ENCODE measurements at places on chromosomes 7 and 10. TPM values are rescaled to one million over a fixed set of nuclear protein-coding genes. Genes with fewer than 3 reads are reported as not detected.
A peak's percentile ranks its signal among the peaks of the same experiment; 100 is the strongest.

GRCh38 chr10:121927318-121927840 lies 452 bp downstream of the ATE1 start:
- H3K36me3 ChIP-seq, result peaks cover 2% of the 10 kb centered on the region
- H3K4me1 ChIP-seq, result no peaks in the 10 kb centered on the region
- peak overlapping the region; percentile 97 for H3K27ac ChIP-seq
- no peaks in the 10 kb centered on the region for H3K27me3 ChIP-seq

Gene SSC4D
- total RNA-seq, result not detected

Gene KAZALD1
- total RNA-seq, result 5.7 TPM

GRCh38 chr7:139159900-139160675 lies 50.6 kb upstream of the ZC3HAV1 start:
- H3K27me3 ChIP-seq, result no peaks in the 10 kb centered on the region
- peaks cover 6% of the 10 kb centered on the region for H3K36me3 ChIP-seq
- no peak for DNase-seq

Gene SYT15
- total RNA-seq, result 50.9 TPM

Gene COBL
- total RNA-seq, result 0.11 TPM

- no peak for DNase-seq
- H3K27ac ChIP-seq, result no peak overlapping the region
- no peaks in the 10 kb centered on the region for H3K4me1 ChIP-seq
- H3K36me3 ChIP-seq, result no peaks in the 10 kb centered on the region
- no peaks in the 10 kb centered on the region for H3K27me3 ChIP-seq
Observed at GRCh38 chr7:142914121-142914520, 19.4 kb downstream of the TRPV5 start.

Gene GBF1
- 56.0 TPM for total RNA-seq

Gene MINPP1
- total RNA-seq, result 14.3 TPM

DNA sequence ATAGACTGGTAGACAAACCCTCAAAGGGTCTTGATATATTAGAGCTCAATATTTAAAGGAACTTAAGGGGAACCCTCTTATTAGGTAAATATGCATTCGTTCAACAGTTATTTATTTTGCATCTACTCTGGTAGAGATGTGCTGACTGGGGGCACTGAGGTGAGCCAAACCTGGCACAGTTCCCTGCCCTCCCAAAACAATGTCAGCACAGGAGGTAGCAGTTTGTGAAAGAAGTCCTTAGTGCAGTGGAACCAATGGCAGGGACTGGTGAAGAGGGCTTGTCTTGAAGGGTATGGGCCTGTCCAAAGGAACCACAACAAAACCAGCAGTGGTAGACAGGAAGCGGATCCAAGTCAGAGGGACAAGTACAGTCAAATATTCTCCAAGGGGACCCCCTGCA lies 32.6 kb upstream of the GPAM start:
- DNase-seq, result no peak
- no peaks in the 10 kb centered on the region for H3K27me3 ChIP-seq
- H3K4me1 ChIP-seq, result no peaks in the 10 kb centered on the region
- no peak overlapping the region for H3K27ac ChIP-seq
- no peak overlapping the region for H3K4me3 ChIP-seq

GRCh38 chr10:80506836-80507487 lies 30.7 kb upstream of the SH2D4B start:
- no peak for DNase-seq
- H3K27me3 ChIP-seq, result no peaks in the 10 kb centered on the region
- H3K4me1 ChIP-seq, result no peaks in the 10 kb centered on the region
- peaks cover 28% of the 10 kb centered on the region for H3K36me3 ChIP-seq
- no peak overlapping the region for H3K4me3 ChIP-seq

- H3K4me1 ChIP-seq, result no peaks in the 10 kb centered on the region
- no peak overlapping the region for H3K27ac ChIP-seq
- no peak overlapping the region for H3K4me3 ChIP-seq
- DNase-seq, result no peak
Observed at GRCh38 chr7:85021101-85021704, 165.7 kb downstream of the SEMA3D start.

DNA sequence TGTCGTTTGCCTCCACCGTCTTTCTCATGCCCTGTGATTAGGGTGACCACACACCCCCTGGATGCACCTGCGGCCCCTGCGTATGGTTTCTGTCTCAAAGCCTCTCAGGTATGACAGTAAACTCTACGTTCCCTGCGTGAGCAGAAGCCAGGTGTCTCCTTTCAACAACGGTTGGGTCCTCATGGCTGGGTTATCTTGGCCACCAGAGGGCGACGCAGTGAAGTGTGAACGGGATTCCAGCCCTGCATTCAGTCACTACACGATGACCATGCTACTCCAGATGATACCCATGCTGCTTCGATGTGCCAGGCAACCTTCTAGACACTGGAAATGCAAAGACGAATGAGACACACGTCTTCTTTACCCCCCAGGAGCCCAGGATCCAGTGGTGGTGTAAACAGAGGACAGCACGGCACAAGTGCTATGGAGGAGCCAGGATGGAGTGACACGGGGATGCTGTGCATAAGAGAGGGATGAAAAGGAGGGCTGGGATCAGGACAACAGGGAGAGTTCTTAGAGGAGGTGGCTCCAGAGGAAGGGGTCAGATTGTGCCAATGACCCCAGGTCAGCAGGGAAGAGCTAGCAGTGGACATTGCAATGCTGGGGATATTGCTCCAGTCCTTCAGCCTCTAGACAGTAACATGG lies 228.1 kb upstream of the PFKP start:
- DNase-seq, result no peak
- no peak overlapping the region for H3K27ac ChIP-seq
- no peaks in the 10 kb centered on the region for H3K36me3 ChIP-seq
- H3K4me3 ChIP-seq, result no peak overlapping the region
- H3K4me1 ChIP-seq, result no peaks in the 10 kb centered on the region

- no peak for DNase-seq
- no peaks in the 10 kb centered on the region for H3K27me3 ChIP-seq
- no peak overlapping the region for H3K4me3 ChIP-seq
- H3K4me1 ChIP-seq, result no peaks in the 10 kb centered on the region
- no peaks in the 10 kb centered on the region for H3K36me3 ChIP-seq
Observed at GRCh38 chr10:108749042-108749441, 1174.3 kb downstream of the XPNPEP1 start.

Gene ZNF485
- 0.43 TPM for total RNA-seq

Gene GHRHR
- not detected for total RNA-seq

- no peak overlapping the region for H3K27ac ChIP-seq
- DNase-seq, result no peak
- H3K27me3 ChIP-seq, result no peaks in the 10 kb centered on the region
- H3K4me1 ChIP-seq, result no peaks in the 10 kb centered on the region
Observed at GRCh38 chr7:16300361-16300895, 120.9 kb downstream of the CRPPA start.
